Left lung (tissue), 14 donors: ENCODE measurements at places on chromosomes 7 and 10. TPM values are rescaled to one million over a fixed set of nuclear protein-coding genes. Genes with fewer than 3 reads are reported as not detected.
A peak's percentile ranks its signal among the peaks of the same experiment; 100 is the strongest.

ABCA13 gene
- total RNA-seq = 0.55 TPM

- no peaks in the 10 kb centered on the region for H3K27me3 ChIP-seq
- peaks cover 22% of the 10 kb centered on the region for H3K36me3 ChIP-seq
- no peak overlapping the region for H3K4me3 ChIP-seq
Observed at GRCh38 chr7:127810696-127811660, 159.0 kb downstream of the SND1 start.

GIMAP6 gene
- 52.7 TPM for total RNA-seq

DNA sequence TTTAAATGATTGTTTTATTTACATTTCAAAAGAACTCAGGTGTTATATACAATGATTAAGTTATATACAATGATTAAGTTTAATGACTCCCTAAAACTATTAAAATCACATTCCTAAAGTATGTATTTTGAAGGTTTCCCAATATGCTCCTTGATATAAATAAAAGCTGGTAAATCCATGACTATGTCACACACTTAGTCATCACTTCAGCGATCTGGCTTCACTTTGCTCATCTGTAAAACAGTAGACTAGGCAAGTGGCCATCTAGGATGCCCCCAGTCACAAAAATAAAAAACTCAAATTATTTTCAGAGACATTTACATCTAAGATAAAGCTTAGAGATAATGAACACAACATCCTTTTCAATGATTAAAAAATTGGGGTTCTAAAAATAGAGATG lies 10.8 kb downstream of the ICA1 start:
- H3K4me1 ChIP-seq = peaks cover 4% of the 10 kb centered on the region
- no peak overlapping the region for H3K4me3 ChIP-seq
- DNase-seq = no peak

DNA sequence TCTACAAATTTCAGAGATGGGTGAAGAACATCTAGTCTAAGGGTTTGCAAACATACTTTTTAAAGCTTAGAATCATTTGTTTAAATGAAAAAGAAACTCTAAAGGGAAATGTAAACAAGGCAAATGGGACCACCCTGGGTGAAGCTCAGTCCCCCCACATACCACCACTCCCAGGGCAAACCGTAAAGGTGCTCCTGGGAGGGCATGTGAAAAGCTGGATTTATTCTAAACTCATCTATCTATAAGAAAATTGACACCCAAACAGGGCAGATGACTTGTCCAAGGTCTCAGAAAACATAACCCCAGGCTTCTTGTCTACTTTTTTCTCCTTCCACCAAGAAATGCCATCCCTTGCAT lies 223.3 kb upstream of the PRKCQ start:
- no peaks in the 10 kb centered on the region for H3K4me1 ChIP-seq
- no peaks in the 10 kb centered on the region for H3K36me3 ChIP-seq
- no peak overlapping the region for H3K4me3 ChIP-seq
- DNase-seq = no peak
- H3K27ac ChIP-seq = no peak overlapping the region

DNA sequence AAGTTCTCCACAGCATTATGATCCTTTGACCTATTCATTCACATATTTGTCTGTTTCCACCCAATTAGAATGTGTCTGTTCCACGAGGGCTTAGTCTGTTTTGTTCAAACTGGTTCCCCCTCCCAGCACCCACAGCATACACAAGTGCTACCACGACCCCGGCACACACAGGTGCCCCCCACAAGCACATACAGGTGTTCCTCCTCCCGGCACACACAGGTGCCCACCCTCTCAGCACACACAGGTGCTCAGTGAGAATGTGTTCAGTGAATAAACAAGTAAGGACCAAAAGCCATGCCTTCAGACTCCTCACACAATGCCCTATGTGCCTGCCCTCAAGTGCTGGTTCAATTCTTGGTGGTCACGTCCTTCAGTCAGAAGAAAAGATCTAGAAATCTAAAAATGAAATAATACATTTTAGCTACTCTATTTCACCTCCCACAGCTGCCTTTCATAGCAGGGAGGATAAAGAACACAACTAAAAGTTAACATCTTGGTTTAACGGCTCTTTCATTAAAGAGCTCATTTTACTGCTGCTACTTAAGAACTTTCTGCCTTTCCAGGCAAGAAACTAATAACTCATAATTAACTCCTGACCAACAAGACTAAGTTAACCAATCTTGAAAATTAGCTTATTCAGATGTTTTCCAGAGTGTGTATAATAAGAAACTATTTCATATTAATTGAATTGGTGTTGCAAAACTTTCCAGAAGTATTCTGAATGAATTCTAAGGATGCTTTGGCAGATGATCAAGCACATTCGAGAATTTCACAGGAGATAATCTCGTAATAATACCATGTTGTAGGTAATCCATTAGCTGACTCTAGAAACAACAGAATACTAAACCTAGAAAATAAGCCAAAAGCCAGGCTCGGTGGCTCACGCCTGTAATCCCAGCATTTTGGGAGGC lies 2.3 kb downstream of the DNMBP start:
- no peak overlapping the region for H3K27ac ChIP-seq
- peaks cover 8% of the 10 kb centered on the region for H3K4me1 ChIP-seq
- no peaks in the 10 kb centered on the region for H3K27me3 ChIP-seq

- no peak overlapping the region for H3K4me3 ChIP-seq
- H3K4me1 ChIP-seq = peaks cover 7% of the 10 kb centered on the region
- no peaks in the 10 kb centered on the region for H3K36me3 ChIP-seq
- DNase-seq = no peak
Observed at GRCh38 chr10:5502571-5503476, 3.5 kb upstream of the CALML5 start.

DNA sequence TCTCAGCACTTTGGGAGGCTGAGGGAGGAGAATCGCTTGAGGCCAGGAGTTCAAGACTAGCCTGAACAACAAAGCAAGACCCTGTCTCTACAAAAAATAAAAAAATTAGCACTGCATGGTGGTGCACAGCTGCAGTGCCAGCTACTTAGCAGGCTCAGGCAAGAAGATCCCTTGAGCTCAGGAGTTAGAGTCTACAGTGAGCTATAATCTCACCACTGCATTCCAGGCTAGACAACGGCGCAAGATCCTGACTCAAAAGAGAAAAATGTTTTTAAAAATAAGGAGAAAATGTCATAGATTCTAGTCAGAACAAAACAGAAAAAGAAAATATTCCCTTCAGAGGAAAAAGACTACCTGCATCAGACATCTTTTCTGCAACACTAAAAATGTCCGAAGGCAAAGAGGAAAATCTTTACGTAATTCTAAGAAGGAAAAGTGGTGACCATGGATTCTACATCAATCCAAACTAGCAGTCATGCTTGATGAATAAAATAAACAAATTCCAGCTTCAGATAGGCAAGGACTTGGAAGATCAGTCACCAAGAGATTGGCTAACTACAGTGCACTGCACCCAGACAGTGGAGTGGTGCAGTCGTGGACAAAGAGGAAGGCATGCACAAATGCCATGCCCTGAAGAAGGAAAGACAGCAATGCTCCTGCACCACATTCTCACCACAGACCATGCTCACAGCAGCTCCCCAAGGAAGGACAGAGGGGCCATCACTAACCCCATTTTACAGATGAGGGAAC lies 54.3 kb downstream of the ERCC6 start:
- no peaks in the 10 kb centered on the region for H3K27me3 ChIP-seq
- no peak for DNase-seq
- H3K4me3 ChIP-seq = no peak overlapping the region
- no peak overlapping the region for H3K27ac ChIP-seq
- peaks cover 34% of the 10 kb centered on the region for H3K36me3 ChIP-seq

- H3K27ac ChIP-seq = no peak overlapping the region
- no peak for DNase-seq
- H3K27me3 ChIP-seq = no peaks in the 10 kb centered on the region
- peaks cover 36% of the 10 kb centered on the region for H3K4me1 ChIP-seq
Observed at GRCh38 chr7:30146127-30146612, 11.4 kb downstream of the MTURN start.

DNA sequence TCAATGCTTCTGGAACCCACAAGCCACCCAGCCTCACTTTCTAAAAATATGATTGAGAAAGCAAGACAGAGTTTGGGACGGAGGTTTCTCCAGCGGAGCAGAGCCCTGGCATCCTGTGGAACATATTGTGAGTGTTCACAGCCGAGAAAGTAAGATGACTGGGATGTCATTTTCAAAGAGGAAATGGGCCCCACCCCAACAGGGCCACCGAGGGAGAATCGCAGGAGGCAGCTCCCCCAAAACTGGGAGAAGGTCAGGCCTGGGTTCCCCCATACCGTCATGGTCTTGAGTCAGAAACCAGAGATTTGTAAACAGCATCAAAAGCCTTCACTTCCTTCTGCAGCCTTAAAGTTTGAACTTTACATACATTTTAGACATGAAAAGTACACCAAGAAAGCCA lies 560.0 kb downstream of the PTPRN2 start:
- H3K27ac ChIP-seq = no peak overlapping the region
- no peaks in the 10 kb centered on the region for H3K36me3 ChIP-seq
- DNase-seq = peak; percentile 1
- no peak overlapping the region for H3K4me3 ChIP-seq
